Stimulated activated CD4-positive, alpha-beta T cell treated with anti-CD3 and anti-CD28 coated beads, Interleukin-2, amount 100 ng/mL, for 4 hours (primary cell): ENCODE measurements at places on chromosomes 2 and 18.
A peak's percentile ranks its signal among the peaks of the same experiment; 100 is the strongest.

- DNase-seq: peak; percentile 52
These were observed 315.5 kb upstream of the MYT1L start for GRCh38 chr2:2646433-2647051.

DNA sequence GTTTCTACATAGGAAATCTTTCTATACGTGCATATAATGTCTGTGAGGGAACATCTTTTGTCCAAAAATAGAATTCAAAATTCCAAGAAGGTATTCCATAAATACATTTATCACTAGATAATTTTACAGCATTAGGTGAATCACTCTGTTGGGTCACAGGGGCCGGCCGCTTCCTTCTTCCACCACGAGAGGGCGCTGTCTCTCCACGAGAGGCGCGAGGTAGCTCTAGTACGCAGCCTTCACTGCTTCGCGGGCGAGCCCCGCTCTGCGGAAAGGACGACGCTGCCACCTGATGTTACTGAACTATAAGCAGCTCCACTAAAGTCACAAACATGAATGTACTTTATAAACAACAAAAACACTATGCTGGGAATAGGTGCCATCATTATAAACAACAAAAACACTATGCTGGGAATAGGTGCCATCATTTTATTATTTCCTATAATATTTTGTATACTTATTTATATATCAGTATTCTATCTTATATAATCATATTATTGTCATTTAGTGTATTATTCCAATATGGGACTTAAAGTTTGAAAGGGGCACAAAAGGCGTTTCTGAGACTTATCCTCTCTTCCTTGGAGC is 69.4 kb upstream of the REV1 start:
- DNase-seq: peak; percentile 76

DNA sequence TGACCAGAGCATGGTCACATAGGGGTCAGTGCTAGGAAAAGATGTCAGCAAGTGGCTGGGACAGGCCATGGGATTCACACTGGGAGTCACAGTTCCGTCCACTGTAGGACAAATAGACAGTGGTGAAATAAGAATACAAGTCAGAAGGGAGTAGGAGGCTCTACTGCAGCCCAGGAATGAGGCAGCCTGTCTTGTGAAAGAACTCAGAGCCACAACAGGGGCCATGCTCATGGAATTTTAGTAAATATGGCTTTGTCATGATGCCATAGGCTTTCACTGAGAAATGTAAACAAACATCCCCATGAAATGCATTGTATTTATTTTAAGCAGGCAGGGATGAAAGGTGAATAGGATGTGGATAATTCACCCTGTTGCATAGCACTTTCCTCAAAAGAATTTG is 504.3 kb downstream of the SOX11 start:
- no peak for DNase-seq

GRCh38 chr2:235595422-235596010 is 101.7 kb downstream of the AGAP1 start:
- DNase-seq: no peak

- no peak for DNase-seq
These were observed 136.2 kb downstream of the SLC8A1 start for GRCh38 chr2:40315683-40316082.

DNA sequence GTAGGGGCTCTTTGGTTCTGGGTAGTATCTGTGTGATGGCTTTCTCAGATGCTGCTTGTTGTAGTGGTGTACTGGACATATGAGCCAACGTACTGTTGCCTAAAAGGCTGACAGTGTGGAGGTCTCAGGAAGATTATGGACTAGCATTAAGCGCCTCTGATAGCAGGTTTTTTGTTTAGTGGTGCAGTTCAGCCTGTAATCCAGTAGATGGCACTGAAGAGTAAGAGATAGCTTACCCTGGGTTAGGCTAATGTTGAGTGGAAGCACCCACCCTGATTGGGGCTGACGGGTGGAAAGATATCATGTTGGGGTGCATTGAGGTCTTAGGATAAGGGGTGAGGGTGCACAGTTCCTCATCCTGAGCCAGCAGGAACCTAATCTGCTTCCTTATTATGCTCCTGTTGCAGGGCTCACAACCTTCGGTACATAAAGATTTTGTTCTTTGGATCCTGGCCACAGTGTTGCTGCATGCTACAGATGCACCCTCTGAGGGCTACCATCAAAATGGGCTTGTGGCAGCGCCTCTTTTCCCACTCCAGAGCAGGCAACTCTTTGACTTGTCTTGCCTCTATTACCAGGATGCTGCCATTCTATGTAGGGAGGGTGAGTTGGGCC is 79.6 kb downstream of the MSTN start:
- no peak for DNase-seq
